ENCODE measurements at places on chromosomes 1 and 21.

DNA sequence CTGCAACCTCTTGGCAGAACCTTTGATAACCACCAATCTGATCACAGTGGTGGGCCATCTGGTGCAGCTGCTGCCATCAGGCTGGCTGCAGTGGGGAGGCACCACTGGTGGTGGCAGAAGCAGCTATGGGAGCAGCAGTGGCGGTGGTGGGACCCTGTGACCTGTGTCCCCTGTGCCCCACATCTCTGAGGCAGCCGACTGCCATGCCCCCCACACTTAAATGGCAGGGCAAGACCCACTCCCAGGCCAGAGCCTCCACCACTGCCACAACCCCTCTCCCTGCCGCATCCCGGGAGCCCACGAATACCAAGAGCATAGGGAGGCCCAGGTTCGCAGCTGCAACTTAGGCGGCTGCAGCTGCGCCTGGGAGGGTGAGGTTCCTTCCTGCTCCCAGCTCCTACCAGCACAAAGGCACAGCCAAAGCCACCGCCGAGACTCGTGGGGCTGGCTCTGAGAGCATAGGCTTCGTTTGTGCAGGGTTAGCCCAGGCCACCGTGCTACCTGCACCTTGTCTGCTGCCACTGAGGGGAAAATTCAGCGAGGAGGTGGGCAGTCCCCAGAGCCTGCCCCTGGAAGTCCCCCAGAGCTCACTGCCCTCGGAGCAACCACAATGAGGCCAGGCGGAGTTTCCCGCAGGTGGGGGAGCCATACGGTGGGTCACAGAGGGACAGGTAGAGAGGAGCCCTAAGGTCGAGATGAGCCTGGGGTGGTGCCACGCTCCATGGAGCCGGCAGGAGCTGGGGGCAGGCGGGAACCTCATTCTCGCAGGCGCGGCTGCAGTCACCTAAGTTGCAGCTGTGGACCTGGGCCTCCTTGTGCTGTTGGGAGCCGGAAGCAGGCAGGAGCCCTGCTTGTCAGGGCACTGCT is 518.7 kb downstream of the RWDD3 start:
- DNase-seq, result no peak

GRCh38 chr1:179175011-179175841 is 54.3 kb downstream of the ABL2 start:
- no peak for DNase-seq

DNA sequence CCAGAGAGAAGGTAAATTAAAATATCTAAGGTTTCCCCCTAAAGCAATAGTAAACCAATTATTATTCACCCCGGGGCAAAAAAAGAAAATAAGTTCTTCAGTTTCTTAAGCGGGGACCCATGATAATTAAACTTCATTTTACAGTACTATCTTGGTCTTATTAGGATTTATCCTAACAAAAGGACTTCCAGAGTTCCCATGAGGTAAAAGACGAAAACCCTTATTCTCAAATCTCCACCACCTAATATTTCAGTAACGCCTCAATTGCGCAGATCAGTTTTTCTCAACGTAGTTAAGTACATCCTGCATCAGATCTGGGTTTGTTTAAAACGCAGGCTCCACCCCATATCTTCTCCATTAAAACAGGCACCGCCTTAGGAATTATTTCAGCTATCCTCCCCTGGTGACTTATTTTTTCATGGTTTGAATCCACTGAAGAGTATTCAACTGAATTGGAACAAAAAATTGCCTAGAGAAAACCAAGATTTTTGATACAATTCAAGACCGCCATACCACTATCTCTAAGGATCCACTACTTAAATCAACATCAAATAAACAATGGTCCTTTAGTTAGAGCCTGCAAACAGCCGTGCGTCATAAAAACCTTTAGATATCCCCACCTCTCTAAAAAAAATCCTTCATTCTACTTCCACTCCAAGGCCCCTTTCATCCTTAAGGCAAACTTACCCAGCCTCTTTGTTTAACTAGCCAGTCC is 1.7 kb downstream of the MCL1 start:
- DNase-seq, result no peak

DNA sequence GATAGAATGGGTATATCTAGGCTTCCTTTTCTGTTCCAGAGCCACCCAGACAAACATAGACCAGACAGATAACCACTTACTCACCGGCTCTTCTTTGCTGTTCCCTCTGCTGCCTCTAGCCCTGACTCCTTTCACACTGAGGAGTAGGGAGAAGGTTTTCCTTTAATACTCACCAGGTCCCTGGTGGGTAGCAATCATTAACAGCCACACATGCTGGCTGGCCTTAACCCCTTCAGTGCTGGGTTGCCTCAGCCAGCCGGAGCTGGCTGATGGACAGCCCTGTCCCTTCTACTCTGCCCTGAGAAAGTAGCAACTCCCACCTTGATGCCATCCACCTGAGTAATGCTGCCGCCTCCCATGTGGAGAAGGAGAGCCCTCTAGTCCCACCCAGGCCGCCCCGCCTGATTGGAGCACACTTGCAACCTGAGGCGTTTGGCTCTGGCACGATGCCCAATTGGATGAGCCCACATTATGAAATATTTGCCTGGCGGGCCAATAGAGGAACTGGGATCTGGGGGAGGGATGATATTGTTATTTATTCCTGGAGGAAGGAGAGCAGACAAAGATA is 71.6 kb downstream of the PLEKHA6 start:
- no peak for DNase-seq

DNA sequence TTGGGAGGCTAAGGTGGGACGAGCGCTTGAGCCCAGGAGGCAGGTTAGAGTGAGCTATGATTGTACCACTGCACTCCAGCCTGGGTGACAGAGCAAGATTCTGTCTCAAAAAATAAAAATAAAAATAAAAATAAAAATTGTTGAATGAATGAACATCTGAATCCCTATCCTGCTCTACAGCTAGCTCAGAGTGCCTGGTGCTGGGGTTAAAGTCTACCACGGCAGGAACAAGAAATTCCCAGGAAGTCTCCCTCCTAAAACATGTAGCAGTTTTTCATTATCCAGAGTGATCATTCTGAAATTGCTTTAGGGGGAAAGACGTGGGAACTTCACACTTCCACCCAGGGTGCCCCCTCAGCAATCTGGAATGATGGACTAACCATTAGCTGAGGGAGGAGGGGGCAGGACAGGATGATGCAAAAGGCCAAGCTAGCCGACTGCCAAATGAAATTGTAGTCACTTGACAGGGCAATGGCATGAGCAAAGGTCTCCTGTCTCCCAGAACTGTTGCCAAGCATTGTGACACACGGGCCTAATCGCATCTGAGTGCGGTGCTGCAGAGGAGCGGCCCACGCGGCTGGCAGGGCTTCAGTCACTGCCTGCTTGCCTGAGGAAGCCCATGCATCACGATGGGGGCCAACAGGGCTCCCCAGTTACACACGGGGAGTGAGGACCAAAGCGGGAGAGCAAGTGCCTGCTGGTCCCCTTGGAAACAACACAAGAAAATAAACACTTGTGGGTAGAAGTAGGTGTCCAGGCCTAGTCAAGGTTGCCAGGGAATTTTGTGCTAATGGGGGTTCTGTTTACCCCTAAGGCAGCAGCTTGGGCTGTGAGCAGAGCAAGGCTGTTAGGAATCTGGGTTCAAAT is 85.7 kb downstream of the NENF start:
- no peak for DNase-seq

DNA sequence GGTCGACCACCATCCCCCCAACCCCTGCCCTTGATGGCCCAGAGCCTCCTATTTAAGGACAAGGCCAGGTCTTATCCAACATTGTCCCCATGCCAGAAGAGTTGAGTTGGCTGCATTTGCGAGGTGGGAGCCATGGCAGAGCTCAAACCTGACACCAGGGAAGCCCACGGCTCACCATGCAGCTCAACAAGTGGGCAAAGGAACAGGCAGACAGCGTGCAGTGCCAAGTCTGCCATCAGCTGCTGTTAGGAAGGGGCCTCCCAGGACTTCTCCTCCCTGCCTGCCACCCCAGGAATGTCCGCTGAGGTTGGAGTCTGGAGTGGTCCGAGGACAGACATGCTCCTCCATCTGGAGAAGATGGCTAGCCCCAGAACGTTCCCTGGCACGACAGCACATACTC is 19.9 kb downstream of the SLC45A3 start:
- DNase-seq, result no peak

DNA sequence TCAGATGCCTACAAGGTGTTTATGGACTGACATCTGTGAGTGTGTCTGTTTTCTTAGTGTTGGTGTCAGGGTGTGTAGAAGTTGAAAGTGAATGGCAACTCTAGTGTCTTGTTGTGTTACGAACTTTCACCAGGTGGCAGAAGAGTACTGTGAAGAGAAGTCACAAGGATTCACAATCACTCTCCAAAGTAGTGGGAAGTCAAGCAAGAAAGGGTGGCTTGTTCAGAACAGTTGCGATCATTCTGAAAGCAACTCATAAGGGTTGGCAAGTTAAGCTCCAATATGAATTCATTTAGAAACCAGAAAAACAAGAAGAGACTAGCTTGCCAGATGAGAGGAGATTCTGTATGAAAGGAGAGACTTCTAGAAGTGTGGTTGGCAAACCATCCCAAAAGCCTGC is 86.1 kb downstream of the FASLG start:
- DNase-seq, result peak; percentile 40

DNA sequence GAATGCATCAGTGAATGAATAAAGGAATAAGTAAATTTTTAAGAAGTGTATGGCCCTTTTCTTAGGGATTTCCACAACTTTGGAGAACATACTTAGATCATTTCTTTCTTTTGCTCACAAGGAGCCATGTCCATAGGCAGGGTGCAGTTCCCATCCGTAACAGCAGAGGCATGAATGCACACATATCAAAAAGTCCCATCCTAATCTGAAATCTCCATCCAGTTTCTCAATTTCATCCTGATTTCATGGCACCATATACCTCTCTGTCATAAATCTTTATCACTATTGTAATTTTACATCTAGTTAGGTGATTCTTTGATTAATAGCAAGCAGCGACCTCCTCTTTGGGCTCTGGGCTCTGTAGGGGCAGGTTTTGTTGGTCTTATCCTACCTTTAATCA is 359.2 kb downstream of the RRAGC start:
- no peak for DNase-seq

GRCh38 chr1:93519199-93519829 is 71.4 kb downstream of the FNBP1L start:
- DNase-seq, result no peak

DNA sequence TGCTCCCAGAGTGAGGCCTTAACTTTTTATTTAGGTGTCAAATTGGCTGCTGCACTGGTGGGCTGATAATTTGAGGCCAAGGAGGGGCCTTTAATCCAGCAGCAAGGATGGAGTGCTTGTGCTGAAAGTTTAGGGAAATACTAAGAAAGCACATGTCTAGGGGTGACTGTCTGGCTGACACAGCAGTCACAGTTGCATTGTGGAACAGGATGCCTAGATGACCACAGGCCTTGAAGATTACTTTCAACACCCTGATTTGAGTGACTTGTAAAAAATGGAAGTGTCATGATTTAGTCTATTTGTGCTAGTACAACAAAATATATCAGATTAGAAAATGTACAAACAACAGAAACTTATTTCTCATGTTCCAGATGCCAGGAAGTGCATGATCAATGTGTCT is 57.7 kb downstream of the ZNF697 start:
- no peak for DNase-seq

- DNase-seq, result no peak
These were observed 25.1 kb upstream of the CLIC4 start for GRCh38 chr1:24720152-24720551.

GRCh38 chr1:227006226-227006796 is 66.2 kb downstream of the COQ8A start:
- DNase-seq, result no peak

- peak; percentile 52 for DNase-seq
These were observed 51.8 kb downstream of the UTP25 start for GRCh38 chr1:209879539-209879938.

GRCh38 chr1:221878134-221878533 is 136.2 kb upstream of the DUSP10 start:
- DNase-seq, result no peak

DNA sequence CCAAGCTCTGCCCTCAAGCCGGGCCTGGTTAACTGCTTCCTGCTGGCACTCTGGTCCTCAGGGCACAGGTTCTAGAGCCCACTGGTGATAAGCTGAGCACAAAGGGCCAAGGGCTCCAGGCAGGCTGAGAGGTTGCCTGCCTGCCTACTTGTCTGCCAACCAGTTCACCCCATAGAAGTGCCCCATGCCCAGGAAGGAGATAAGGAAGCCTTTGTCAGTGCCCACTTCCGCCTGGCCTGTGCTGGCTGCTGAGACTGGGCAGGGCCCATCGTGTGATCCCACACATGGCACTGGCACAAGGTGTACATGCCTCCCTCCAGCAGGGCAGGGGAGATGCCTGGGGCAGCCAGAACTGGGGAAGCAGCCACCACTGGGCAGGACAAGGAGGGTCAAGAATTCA is 24.1 kb downstream of the SLC9A1 start:
- DNase-seq, result no peak

DNA sequence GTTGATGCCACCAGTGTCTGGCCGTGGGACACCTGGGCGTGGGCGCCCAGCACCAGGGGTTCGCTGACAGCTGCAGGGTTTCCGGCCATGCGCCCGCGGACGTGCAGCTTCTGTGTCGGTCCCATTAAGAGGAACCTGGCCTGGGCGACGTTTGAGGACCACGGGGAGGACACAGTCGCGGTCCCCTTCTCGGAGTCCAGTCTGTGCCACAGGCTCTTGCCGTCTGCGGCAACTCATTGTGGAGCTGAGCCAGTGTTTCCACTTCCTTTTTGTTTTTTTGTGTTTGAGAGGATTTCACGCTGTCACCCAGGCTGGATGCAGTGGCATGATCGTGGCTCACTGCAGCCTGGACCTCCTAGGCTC is 1.6 kb upstream of the C1orf159 start:
- DNase-seq, result no peak

- DNase-seq, result no peak
These were observed 108.7 kb downstream of the DISP1 start for GRCh38 chr1:222923506-222923905.

- DNase-seq, result no peak
These were observed 271.7 kb downstream of the DUSP10 start for GRCh38 chr1:221470000-221470698.

DNA sequence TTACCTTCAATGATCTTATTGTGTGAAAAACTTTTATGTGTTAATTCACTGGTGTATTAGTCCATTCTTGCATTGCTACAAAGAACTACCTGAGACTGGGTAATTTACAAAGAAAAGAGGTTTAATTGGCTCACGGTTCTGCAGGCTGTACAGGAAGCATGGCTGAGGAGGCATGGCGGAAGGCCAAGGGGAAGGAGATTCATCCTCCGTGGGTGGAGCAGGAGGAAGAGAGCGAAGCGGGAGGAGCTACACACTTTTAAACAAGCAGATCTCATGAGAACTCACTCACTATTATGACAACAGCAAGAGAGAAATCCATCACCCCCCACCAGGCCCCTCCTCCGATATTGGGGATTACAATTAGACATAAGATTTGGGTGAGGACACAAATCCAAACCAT is 44.2 kb upstream of the RGS7 start:
- no peak for DNase-seq

Data from NCI-H1105 (cell line).